Amniotic stem cell (primary cell): ENCODE measurements at places on chromosomes 4 and X.
A peak's percentile ranks its signal among the peaks of the same experiment; 100 is the strongest.

DNA sequence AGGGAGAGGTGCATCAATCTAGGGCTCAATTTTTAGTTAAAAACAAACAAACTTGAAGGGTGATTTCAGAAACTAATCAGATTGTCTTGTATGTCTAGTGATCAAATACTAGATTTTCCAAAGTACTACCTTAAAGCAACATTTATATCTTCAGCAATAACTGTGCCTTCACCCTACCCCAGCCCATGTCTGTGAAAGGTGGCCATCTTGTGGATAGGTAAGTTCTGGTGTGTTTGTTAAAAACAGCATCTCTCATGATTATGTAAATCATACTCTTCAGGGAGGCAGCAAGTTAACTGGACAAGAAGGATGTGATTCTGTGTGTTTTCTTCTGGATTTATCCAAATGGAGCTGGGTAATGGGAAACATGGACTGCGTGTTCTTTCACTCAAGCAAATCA lies 81.4 kb upstream of the ACSL1 start:
- DNase-seq = no peak

- no peak for DNase-seq
These were observed 24.8 kb downstream of the EVC2 start for GRCh38 chr4:5683566-5683965.

DNA sequence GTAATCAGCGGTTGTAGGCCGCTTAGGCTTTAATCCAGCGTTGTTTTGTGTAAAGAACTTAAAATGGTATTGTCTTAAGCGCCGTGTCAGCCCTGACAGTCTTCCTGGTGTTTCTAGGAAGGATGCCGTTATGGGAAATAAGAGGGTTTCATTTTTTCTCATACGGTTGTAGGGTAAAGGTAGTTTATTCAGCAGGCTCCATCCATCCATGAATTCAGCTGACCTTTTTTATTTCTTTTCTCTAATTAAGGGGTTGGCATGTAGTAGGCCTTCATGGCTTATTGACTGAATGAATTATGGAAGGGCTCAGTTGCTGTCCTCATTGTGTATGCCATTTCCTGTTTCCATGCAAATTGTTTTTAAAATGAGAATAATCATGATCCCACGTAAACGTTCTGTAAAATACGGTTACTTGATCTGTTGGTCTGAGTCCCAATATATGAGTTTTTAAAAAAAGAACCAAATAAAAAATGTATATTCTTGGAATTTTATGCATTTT lies 693 bp downstream of the OCIAD1 start:
- no peak for DNase-seq

GRCh38 chr4:128123036-128123435 lies 61.9 kb downstream of the LARP1B start:
- no peak for DNase-seq

DNA sequence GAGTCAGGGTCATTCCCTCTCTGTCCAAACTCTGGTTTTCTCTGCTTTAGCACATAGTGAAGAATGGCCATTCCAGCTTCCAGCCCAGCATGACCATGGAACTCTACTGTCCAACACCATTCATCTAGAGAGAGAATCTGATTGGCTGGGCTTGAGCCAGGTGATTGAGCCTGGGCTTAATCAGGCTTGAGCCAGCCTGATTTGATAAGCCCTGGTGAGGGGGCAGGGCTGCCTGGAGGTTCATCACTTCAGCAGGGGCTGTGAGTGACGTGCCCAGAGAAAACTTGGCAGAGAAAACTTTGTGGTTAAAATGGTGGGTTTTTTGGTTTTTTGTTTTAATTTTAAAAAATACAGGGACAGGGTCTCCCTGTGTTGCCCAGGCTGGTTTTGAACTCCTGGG lies 62.5 kb downstream of the KIAA0232 start:
- DNase-seq = no peak

DNA sequence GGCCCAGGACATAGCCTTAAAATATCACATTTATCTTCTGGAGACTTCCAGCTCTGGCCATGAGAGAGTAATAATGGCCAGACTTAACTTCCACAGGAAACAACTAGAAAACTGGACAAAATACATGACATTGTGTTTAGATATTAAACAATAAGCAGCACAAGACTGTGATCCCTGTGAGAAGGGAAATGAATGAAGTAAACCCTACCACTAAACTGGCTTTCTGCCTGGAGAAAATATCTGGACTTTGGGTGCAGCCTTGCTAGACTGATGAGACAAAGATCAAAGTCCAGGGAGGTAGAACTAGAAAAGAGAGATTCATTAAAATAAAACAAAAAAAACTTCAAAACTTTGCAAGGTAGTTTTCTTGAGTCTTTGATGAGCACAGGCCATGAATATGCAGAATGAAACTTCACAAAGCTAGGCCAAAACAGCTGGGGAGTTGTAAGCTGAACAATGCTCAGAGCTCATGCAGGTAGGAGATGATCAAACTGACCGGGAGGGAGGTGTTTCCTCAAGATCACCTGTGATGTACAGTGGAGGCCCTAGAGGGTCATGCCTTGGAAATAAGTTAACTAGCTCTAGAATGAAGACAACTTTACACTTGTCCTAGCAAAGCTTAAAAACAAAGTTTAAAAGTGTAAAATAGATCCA lies 147.0 kb upstream of the SH3RF1 start:
- no peak for DNase-seq

- no peak for DNase-seq
These were observed 16.8 kb downstream of the STIM2 start for GRCh38 chr4:26877406-26877805.

DNA sequence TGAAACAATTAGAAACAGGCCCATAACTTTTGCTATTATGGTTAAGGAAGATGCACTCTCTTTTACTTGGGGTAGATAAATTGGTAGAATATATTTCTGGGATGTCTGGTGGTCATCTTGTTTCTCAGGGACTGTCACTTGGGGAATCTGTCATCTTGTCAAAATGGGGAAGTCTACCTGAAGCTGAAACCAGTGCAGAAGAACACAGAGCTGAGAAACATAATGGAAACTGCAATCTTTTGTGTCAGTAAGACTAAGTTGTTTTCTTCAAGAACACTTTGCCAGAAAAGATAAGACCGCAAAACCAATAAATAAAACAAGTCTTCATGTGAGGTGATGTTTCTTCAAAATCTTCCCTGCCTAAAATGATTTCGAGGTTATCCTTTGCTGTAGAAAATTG lies 92.0 kb downstream of the NAA11 start:
- DNase-seq = no peak

DNA sequence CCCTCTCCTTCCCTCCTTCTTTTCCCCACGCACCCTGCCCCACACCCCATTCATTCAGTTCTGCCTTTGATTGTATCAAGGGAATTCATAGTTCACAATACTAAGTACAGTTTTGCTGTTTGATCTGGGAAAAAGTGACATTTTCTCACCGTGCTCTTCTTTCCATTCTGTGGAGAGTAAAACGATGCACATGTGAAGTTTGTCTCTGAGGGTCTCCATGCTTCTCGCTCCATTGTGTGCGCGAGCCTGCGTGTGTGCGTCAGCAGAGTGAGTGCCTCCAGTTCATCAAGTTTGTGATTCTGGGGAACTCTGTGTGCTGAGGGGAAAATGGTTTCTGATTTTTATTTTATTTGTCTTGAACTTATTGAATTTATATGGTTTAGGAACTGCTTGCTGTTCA lies 1.9 kb downstream of the STK26 start:
- DNase-seq = no peak

DNA sequence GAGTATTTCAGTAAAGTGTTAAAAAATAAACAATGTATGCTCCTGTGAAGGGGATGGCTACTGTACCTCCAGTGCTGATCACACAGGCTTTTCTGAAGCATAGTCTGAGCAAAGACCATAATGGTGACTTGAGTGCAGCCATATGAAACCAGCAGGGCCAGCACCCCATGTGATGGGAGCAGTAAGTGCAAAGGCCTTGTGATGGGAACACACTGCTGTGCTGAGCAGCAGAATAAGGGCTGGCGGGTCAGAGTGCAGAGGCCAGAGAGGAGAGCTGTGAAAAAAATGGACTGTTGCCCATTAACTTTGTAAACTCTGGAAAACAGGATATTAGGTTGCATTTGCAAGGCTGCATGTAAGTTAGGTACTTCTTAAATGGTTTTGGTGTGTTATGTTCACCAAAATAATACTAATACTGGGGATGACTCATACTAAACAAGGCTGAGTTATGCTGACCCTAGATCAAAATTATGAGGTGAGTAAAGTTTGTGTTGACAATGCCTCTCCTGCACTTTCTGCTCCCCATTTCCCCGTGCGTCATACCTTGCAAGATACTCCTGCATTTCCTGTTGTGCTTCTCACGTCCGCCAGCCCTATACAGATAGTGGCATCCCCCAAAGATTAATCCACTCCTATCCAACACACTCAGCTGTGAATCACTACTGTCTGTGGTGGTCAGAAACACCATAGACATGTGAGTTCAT lies 67.0 kb upstream of the FAM9A start:
- DNase-seq = no peak

DNA sequence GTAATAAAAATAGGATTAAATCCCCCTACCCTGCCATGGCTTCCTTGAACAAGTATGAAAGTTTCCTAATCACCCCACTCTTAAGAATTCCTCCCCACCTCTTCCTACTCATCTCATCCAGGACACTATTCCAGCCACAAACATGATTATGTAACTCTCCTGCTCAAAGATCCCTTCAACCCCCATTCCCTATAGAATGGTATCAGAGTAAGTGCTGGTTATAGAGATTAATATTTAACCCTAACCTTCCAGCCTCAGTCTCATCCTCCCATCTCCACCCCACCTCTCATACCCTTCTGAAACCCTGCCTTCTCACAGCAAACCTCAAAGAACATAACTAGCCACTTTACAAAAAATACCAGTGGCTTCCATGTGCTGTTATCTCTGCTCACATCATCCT lies 155.1 kb downstream of the PPP3CA start:
- DNase-seq = no peak

GRCh38 chr4:11049001-11049400 lies 364.4 kb upstream of the CLNK start:
- DNase-seq = no peak

DNA sequence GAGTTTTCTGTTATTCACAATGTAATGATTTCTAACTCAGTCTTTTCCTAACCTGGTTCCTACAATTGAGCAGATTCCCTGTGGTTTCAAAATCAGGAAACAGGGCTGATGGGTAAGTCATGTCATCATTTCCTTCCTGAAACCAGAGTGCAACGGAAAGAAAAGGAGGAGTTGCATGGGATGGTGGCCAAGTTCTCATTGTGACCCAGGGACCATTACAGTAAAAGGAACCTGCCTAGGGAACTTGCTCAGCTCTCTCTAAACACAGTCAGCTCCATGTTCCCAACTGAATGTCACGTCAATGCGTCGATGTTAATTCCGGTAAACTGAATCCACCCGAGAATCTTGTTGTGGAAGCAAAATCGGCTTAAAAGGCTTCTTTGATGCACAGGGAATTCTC lies 51.2 kb downstream of the LGI2 start:
- no peak for DNase-seq

- no peak for DNase-seq
These were observed 54.5 kb downstream of the CHM start for GRCh38 chrX:85992811-85993229.

- peak; percentile 13 for DNase-seq
These were observed 785 bp upstream of the EFNB1 start for GRCh38 chrX:68827848-68828624.

GRCh38 chrX:12767856-12768255 lies 23.4 kb upstream of the PRPS2 start:
- no peak for DNase-seq

DNA sequence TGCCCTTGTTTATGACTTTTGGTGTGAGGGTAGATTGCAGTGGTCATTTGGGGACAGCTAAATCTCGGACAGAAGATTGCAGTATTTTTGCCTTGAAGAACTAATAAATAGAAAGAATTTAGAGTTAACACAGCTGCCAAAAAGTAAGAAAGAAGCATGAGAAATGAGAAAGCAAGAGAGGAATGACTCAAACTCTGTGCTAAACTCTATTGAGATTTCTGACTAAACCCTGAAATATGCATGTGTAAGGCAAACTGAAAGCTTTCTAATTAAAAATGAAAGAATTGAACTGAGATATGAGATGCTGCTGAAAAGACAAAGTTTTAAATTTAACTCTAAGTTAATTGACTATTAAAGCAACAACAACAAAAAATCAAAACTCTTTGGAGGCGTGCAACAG lies 791.3 kb downstream of the RAB28 start:
- no peak for DNase-seq

- DNase-seq = no peak
These were observed 156.1 kb downstream of the STPG2 start for GRCh38 chr4:97987019-97987648.

GRCh38 chrX:109840585-109840984 lies 107.5 kb upstream of the ACSL4 start:
- DNase-seq = peak; percentile 67

DNA sequence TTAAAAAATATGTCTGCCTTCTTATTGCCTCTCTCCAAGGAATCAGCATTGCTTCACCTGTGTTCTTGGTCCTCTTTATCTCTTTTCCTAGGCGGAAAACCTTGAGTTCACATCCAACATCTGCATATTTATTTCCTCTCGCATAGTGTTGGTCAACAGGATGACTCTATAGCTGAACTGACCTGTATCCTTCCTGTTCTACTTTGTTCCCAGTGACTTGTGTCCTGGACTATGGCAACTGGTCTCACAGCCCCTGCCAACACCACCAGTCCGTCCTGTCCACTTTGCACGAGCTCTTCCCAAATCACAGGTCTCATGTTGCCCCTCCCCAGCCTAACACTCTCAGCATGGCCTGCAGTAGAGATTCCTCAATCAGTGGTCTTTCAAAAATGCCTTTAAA lies 2.0 kb downstream of the DIPK2B start:
- no peak for DNase-seq

GRCh38 chrX:132561483-132561882 lies 72.6 kb upstream of the MBNL3 start:
- no peak for DNase-seq

GRCh38 chrX:133668225-133668931 lies 253.1 kb upstream of the GPC4 start:
- no peak for DNase-seq

DNA sequence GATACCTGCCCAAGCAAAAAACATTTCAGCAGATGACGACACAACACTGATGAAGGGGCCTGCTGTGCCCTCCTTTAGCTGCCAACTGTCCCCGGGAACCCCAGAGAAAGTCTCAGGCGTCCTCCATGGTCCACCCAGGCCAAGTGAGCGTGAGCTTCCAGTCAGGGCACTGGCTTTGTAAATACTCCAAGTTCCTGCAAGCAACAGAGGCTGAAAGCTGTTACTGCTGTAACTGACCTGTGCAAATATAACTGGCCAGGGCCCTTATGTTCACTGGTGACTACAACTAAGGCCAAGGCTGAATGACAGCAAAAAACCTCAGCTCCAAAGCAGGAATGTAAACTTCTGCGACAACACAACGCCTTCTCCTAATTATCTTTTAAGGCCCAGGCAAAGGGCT lies 8.2 kb downstream of the WDR1 start:
- no peak for DNase-seq
